Ascending aorta (tissue), 2 donors: ENCODE measurements at places on chromosomes 3 and 15. TPM values are rescaled to one million over a fixed set of nuclear protein-coding genes. Genes with fewer than 3 reads are reported as not detected.

The CCDC191 gene
- total RNA-seq: 0.21 TPM

The CFAP91 gene
- 3.5 TPM for total RNA-seq

The STRIT1 gene
- total RNA-seq: not detected

The NANOGP8 gene
- not detected for total RNA-seq

DNA sequence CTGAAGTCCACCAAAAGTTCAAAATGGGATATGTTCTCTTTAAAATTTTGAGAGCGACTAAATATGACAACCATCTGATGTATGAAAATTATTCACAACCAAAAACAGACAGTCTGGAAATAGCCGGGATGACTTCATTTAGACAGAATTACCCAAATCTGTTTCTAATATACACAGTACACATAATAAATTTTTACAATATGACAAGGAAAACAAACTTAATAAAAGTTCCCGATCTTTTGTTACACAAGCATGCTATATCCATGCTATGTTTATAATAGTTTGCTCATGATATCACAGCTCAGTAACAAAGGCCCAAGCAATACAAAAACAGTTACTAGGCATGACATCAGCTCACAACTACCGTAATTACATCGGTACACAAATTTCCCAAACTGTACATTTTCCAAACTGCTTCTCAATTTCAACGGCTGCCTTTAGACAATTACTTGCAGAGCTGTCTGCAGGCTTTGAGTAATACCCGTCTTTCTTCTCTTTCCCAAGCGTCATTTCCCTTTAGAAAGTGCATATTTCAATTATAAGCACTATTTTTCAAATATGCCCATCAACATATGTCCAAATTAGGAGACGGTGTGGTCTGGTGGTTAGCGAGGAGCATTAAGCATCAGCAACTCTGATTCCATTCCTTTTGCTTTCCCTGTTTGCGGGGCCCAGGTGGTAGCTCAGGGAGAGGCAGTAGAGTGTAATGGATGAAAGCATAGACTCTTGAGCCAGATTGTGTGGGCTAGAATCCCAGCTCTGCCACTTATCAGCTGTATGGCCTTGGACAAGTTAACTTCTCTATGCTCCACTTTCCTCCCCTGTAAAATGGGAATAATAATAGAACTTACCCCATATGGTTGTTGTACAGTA is 481.2 kb downstream of the FOXP1 start:
- no peaks in the 10 kb centered on the region for H3K27me3 ChIP-seq
- no peaks in the 10 kb centered on the region for H3K36me3 ChIP-seq
- no peak for DNase-seq
- peak overlapping the region; percentile 42 for H3K4me3 ChIP-seq
- peaks cover 72% of the 10 kb centered on the region for H3K4me1 ChIP-seq

- no peak for DNase-seq
- no peaks in the 10 kb centered on the region for H3K27me3 ChIP-seq
- no peak overlapping the region for H3K27ac ChIP-seq
- no peaks in the 10 kb centered on the region for H3K4me1 ChIP-seq
Measured at GRCh38 chr3:14869917-14870782, 51.4 kb downstream of the FGD5 start.

GRCh38 chr3:123743121-123743520 is 141.0 kb downstream of the MYLK start:
- no peak overlapping the region for H3K4me3 ChIP-seq
- no peaks in the 10 kb centered on the region for H3K27me3 ChIP-seq
- peaks cover 32% of the 10 kb centered on the region for H3K4me1 ChIP-seq
- H3K36me3 ChIP-seq: peaks cover 12% of the 10 kb centered on the region

GRCh38 chr3:99871231-99872045 is 53.8 kb downstream of the CMSS1 start:
- no peak for DNase-seq
- H3K27me3 ChIP-seq: no peaks in the 10 kb centered on the region
- peak overlapping the region; percentile 98 for H3K27ac ChIP-seq
- H3K36me3 ChIP-seq: peaks cover 44% of the 10 kb centered on the region
- H3K4me1 ChIP-seq: peaks cover 4% of the 10 kb centered on the region

DNA sequence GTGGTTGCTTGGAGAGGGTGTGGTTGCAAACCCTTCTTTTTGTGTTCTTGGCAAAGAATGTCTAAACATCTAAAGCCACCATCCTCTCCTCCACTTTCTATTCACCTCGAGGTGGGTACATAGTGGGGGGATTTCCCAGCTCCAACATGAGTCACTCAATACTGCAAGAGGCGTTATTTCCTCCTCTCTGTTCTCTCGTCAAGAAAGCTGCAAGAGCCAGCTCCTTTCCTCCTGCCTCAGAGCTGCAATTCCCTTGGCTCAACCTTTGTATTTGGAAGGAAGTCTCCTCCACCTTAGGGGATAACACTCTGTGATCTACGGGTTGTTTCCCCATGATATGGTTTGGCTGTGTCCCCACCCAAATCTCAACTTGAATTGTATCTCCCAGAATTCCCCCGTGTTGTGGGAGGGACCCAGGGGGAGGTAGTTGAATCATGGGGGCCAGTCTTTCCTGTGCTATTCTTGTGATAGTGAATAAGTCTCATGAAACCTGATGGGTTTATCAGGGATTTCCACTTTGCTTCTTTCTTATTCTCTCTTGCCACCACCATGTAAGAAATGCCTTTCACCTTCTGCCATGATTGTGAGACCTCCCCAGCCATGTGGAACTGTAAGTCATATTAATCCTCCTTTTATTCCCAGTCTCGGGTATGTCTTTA is 138.4 kb downstream of the PLCL2 start:
- H3K27me3 ChIP-seq: no peaks in the 10 kb centered on the region
- H3K4me3 ChIP-seq: no peak overlapping the region
- H3K27ac ChIP-seq: no peak overlapping the region
- no peaks in the 10 kb centered on the region for H3K36me3 ChIP-seq
- DNase-seq: no peak

DNA sequence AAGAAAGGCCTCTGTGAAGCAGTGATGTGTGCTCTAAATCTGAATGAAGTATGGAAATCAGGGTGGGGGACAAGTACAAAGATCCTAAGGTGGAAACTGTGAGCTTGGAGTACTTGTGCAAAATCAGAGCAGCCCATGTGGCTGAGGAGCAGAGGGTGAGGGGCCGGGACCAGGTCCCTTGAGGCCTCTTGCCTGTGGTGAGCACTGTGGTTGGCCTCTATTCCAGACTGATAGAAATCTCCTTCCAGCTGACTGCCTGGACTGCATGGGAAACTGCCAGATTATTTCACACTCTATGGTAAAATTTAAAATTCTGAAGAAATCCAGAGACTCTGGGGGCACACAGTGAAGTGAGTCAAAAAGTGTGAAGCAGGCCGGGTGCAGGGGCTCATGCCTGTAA is 81.4 kb downstream of the TM4SF4 start:
- no peak overlapping the region for H3K4me3 ChIP-seq
- H3K27ac ChIP-seq: peak overlapping the region; percentile 61
- DNase-seq: no peak
- no peaks in the 10 kb centered on the region for H3K27me3 ChIP-seq
- H3K36me3 ChIP-seq: no peaks in the 10 kb centered on the region

DNA sequence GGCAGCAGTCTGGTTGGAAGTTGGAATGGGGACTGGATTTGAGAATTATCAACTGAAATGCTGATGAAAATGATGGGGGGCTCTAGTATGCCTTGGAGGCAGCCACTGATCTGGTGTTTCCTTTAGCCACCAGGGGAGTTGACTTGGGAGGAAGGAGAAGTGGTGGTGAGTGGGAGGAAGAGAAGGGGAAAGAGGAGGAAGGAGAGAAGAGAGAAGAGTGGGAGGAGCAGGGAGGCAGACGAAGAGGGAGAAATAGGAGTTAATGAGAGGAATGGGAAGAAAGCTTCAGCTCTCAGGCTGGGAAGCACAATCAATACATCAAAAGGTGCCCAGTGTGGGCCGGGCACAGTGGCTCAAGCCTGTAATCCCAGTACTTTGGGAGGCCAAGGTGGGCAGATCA is 23.3 kb upstream of the HCN4 start:
- H3K36me3 ChIP-seq: no peaks in the 10 kb centered on the region
- no peaks in the 10 kb centered on the region for H3K4me1 ChIP-seq
- H3K27me3 ChIP-seq: no peaks in the 10 kb centered on the region
- no peak overlapping the region for H3K4me3 ChIP-seq

DNA sequence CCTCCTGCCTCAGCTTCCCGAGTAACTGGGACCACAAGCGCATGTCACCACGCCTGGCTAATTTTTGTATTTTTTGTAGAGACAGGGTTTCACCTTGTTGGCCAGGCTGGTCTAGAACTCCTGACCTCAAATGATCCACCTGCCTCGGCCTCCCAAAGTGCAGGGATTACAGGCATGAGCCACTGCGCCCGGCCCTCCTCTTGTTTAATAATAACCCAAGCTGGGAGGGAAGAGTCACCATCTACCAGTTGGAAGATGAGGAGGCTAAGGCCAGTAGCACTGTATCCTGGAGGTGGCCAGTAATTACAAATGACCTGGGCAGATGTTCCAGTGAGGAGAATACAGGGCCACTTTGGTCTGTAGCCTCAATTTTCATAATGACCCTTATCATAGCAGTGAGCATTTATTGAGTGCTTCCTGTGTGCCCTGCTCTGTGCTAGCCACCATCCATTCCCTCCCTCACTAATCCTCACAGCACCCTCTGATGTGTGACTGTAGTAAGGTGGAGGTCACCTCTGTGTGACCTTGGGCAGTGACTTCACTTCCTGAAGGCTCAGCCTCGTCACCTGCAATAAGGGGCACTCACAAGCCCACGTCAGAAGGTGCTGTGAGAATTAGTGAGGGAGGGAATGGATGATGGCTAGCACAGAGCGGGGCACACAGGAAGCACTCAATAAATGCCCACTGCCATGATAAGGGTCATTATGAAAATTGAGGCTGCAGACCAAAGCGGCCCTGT is 64.2 kb downstream of the ABTB1 start:
- peak overlapping the region; percentile 1 for H3K27ac ChIP-seq
- H3K4me3 ChIP-seq: peak overlapping the region; percentile 35
- peaks cover 63% of the 10 kb centered on the region for H3K4me1 ChIP-seq

DNA sequence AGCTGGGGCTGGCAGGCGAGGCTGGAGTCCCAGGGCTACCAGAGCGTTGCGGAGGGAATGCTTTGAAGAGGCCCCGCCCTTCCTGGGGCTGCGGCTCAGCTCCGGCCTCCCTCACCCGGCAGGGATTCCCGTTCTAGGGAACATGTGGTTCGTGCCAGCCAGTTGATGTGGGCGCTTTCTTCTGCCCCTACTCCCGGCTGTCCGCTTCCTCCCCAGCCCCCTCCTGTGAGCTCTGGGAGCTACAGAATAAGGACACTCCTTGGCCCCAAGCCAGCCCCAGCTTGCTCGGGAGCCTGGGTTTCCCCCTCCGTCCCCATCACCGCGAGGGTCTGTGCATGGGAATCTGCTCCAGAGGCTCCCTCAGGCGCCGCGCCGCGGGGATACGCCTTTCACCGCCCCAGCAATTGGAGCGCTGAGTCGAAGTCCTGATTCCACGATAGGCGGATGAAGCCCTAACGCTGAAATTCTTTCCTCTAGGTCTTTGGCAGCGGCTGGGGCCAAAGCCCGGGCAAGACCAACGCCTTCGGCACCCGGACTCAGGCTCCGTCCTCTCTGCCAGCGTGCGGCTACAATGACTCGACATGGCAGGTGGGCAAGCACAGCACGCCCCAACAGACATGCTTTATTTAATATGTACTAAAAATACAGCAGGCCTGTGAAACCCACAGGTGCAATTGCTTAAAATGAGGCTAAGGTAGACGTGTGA is 69.5 kb downstream of the KLF15 start:
- peak overlapping the region; percentile 42 for H3K4me3 ChIP-seq
- no peaks in the 10 kb centered on the region for H3K4me1 ChIP-seq
- H3K27ac ChIP-seq: peak overlapping the region; percentile 93
- no peaks in the 10 kb centered on the region for H3K27me3 ChIP-seq
- H3K36me3 ChIP-seq: no peaks in the 10 kb centered on the region
- DNase-seq: no peak
